Femur (tissue), 1 donor: ENCODE measurements at places on chromosomes 11 and 22.

- peak; percentile 37 for DNase-seq
Observed at GRCh38 chr22:44669561-44669976, 32.4 kb upstream of the PRR5 start.

DNA sequence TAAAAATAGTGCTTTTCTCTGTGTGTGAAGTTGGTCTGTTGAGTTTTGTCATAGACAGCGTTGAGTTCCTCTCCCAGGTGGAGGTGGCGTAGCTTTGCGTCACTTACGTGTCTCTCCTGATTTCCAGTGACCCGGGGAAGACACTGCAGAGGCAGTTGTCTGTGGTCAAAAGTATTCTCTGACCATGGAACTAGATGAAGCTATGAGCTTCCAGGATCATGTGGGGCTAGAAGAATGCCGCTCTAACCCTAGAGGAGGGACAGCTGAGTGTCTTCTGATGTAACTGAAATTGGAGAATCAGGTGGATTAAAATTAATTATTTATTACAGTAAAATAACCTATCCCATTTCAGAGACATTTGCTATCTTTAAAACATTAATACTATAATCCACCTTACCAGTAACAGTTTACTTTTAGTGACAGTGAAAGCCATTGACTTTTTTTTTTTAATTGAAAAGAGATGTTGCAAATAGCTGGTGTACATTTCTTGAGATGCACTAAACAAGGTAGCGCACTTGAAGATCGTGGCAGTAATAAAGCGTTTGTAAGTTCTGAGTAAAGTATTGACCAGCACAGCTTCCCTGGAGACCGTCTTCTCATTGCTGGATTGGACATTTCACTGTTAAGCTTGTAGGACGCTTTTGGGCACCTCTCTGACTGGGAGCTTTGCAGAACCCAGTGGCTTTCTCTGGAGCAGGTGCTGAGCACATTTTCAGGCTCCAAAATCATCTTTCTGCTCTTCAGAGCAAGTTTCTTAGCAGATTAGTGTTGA is 9.7 kb downstream of the CAT start:
- DNase-seq: no peak

DNA sequence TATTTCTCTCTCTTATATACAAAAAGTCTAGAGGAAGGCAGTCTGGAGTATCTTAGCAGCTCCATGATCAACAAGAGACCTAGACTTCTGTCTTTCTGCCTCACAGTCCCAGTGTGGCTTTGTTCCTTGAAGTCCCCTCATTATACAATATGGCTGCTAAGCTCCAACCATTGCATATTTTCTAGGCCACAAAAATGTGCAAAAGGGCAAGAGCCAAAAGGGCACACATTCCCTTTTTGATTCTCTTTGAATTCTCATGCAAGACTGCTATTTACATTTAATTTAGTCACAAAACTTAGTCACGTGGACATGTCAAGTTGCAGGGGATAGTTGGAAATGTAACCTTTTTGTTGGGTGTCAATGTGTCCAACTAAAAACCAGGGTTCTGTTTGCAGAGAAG is 64.2 kb upstream of the OLFML1 start:
- DNase-seq: no peak

- peak; percentile 64 for DNase-seq
Observed at GRCh38 chr11:122439866-122440810, 215.4 kb upstream of the UBASH3B start.

- DNase-seq: no peak
Observed at GRCh38 chr11:110522471-110522870, 92.7 kb downstream of the FDX1 start.

- no peak for DNase-seq
Observed at GRCh38 chr11:12229450-12230229, 119.2 kb downstream of the MICAL2 start.

DNA sequence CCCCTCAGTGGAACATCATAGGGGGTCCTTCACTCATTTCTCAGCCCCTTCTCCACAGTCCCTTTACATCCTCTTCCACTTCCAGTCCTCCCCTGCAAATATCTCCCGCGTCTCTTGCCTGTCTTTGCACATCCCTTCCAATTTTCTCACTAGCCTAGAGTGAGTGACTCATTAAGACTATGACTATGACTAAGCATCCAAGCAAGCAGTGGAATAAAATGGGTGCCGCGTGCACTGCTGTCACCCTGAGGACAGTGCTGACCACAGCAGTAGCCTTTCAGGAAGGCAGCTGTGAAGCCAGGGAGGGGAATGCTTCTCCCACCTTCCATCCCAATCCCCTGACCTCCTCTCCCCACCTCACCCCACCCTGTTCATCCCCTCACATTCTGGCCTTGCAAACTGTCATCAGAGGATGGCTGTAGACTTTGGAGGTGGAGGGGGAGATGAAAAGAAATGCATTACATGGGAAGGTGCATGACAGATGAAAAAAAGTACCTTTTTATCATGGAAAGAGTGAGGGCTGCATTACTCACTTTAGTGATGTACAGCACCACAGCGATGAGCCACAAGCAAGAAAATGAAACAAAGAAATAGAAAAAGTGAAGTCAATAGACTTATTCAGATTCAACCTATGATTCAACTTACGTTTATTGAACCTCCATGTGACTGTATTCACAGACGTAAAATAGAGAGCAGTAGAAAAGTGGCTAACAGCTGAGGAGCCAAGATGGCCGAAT is 948.2 kb downstream of the NTM start:
- DNase-seq: no peak

GRCh38 chr22:27886843-27887151 is 32.3 kb downstream of the PITPNB start:
- no peak for DNase-seq

DNA sequence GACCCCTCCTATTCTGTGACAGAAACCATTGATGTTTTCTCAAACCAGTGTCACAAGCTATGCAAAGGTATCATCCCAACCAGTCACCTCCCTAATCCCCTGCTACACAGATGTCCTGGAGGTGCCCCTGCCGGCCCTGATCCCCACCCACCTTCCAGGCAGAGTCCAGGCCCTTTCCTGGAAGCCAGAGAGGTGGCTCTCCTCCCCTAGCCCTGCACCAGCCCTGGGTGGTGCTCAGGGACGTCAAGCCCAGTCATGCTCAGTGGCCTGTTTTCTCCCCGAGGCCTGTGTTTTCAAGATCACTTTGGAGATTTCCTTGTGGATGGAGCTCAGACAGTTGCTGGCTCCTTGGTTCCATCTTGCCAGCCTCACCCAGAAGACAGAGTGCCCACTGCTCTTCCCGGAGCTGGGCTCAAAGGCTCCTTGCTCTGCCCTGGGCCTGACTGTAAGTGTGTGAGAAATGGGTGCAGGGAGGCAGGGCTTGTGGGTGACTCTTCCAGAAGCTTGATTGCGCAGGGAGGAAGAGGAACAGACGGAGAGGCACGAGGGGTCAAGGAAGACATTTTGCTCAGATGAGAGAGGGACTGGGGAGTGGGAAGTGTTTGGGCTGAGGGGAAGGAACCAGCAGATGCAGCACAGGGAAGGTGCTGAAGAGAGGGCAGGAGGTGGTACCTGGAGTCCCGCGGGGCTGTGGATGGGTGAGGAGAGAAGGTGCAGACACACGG is 11.3 kb downstream of the P2RY6 start:
- peak; percentile 8 for DNase-seq

DNA sequence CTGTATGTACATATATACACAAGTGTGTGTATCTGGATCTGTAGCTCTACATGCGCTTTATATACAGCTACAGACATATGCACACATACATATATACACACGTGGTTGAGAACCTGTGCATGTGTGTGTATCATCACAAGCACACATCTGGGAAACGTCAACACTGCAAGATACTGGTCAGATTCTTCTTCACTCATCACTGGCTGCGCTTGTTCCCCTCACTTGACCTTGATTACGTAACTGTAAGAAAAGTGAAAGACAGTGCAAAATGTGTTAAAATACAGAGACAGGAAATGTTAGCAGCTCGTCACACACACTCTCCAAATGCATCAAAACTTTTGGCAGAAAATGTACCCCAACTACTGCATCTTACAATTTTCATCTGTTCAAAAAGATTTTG is 51.9 kb upstream of the MN1 start:
- no peak for DNase-seq

DNA sequence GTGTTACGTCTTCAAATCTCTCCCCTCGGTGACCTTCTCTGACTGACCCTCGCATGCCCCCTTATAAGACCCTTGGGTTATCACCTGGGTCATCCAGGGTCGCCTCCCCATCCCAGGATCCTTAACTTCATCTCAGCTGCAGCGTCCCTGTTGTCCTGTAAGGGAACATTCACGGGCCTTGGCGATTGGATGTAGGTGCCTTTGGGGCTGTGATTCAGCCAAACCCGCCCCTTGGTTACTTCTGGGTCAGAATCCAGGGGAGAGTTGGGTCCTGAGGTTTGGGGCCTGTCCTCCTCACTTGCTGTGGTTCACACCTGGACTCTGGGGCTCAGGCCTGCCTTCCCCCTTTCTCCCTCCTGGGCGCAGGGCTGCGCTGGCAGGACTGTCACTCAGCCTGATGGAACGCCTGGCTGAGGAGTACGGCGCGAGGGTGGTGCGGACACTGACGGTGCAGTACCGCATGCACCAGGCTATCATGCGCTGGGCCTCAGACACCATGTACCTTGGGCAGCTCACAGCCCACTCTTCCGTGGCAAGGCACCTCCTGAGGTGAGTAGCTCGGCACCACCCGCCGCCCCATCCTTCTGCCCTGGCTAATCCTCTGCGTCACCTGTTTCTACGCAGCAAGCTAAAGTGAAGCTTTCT is 29.4 kb downstream of the IGHMBP2 start:
- DNase-seq: no peak
